NCI-H1048 (cell line): ENCODE measurements at places on chromosomes 7 and 10.

DNA sequence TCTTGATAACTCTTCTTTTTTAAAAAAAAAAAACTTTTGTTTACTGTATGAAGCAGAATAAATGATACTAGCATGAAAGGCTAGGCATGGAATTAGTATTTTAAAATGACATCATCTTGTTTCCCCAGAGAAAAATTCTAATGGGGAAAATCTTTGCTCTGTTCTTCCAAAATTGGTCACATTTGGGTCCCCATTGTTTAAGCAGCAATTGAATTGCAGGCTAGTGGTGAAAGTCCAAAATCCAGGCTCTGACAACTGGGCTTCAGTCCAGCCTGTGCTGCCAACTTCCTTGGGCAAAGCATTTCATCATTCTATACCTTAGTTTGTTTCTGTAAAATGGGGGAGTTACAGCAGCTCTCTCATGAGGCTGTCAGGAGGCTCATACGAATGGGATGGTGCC lies 726.4 kb downstream of the KCNMA1 start:
- no peak for DNase-seq

GRCh38 chr10:95730233-95730632 lies 25.7 kb upstream of the ENTPD1 start:
- no peak for DNase-seq

DNA sequence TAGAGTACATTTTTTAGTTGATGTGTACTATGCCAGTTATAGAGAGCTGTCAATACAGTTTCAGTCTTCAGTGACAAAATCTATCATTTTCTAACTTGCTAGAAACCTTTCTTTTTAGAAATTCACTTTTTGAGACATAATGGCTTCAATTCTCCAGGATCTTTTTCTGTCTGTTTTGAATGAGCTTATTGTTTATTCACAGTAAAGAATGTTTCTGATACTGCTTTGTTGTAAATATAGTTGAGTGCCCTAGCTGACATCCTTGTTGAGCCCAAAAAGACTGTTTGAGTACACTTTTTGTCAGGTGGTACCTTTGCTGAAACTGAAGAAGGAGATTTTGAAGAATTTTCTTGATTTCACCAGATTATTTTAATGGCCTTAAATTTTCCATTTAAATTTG lies 139.9 kb downstream of the PPP1R9A start:
- DNase-seq = no peak

DNA sequence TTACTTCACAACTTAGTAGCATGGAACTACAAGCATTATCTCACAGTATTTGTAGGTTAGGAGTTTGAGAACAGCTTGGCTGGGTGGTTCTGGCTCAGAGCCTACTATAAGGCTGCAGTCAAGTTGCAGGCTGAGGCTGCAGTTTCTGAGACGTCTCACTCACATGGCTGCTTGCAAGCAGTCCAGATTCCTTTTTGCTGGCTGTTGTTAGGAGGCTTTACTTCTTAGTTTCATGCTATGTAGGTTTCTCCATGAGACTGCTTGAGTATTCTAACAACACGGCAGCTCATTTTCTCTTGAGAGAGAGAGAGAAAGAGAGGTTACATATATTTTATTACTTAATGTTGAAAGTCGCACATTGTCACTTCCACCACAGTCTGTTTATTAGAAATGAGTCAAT lies 1073.9 kb downstream of the NXPH1 start:
- DNase-seq = no peak

- no peak for DNase-seq
These were observed 416.3 kb upstream of the COBL start for GRCh38 chr7:51732951-51733350.
